WERI-Rb-1 (cell line): ENCODE measurements at places on chromosomes 4 and X.

DNA sequence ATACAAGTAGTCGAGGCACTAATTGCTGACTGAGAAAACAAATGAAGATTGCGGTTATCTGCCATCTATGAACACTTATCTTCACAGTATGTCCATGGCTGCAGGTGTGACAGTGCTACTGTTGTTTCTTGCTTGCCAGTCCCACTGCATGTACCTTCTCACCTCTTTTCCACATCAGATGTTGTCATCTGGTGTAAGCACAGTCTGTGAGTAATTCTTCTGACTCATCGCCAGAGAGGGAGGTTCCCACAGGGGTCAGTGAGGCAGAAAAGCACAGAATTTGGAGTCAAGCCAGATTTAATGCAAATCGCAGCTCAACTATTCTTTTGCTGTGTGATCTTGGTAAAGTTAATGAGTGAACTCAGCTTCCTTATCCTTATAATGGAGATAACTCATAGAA, 144.4 kb downstream of the GLRA2 start:
- no peak for DNase-seq

DNA sequence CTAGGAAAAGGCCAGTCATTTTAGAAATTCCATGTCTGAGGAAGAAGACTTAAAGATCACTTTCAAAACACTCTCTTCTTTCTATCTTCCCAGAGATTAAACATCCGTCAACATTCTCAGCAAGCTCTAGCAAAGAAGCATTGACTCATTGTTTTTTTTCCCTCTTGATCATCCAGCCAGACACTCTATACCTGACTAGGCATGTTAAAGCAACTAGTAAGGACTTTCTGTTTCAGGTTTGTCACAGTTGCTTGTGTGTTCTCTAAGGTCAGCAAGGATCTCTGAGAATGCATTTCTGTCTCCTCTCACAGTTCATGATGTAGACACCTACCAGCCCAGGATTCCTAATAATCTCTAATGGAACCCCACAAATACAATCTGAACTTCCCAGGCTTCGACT, 112.2 kb downstream of the IL13RA2 start:
- DNase-seq = no peak

- DNase-seq = no peak
Measured at GRCh38 chr4:146186596-146186995, 11.1 kb downstream of the LSM6 start.

GRCh38 chrX:7216981-7217587, 69.1 kb upstream of the PUDP start:
- peak; percentile 85 for DNase-seq

GRCh38 chr4:93879919-93880318, 51.4 kb downstream of the ATOH1 start:
- DNase-seq = no peak

DNA sequence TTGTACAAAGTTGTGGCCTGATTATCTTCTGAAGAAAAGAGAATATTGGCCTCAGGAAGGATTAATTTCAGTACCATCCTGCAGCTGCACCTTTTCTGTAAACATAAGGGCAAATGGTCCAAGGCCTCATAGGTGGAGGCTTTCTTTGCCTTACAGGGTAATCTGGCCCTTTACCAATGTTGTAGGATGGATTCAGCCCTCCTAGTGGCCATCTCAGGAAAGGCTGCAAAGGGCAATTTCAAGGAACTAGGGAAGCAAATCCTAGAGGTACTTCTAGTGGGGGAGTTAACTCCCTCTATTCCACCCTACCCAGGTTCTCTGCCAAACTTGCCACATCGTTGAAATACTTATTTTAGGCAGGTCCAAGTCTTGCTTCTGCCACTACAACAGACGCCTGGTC, 57.6 kb downstream of the UGT2B11 start:
- peak; percentile 21 for DNase-seq

GRCh38 chrX:150156615-150157014, 206.5 kb upstream of the MAMLD1 start:
- no peak for DNase-seq

GRCh38 chrX:133670383-133670782, 255.1 kb upstream of the GPC4 start:
- no peak for DNase-seq

DNA sequence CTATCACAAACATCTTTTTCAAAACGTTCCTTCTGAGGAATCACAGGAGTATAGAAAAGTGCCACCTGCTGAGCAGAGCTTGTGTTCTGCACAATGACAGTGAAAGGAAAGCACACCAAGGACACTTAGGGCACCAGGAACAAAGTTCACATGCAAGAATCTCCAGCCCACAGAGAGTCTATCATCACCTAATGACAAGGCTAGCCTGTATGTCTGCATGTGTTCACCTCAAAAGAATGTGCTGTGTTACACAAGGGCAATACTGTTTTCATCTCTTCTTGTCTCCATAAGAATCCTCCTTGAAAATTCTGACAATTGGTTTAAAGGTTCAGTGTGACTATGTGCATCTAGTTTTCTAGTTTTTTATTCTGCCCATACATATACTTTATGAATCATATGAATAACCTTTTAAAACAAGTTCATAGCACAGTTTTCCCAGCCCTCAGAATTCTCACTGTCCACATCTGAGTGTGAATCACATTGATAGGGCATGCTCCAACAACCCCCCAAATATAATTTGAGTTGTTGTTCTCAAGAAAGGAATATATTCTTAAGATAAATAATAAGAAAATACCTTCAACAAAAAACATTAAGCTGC, 118.0 kb downstream of the PWWP3B start:
- no peak for DNase-seq

DNA sequence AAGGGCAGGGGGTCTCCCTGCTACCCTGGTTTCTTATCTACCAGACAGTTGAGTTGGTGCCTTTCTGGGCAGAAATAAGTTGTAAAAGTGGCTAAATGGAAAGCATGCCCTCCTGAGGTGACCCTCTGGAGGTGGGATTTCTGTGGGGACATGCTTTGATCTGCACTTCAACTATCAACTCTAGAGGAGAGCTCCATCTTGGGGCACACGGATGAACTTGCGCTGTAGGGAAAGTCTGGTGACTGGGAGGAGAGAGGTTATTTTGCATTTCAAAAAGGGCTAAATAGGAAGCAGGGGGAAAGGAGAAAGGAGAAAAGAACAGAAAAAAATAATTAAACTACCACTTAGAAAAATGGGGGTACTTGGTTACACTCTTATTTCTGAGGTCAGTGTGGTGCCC, 12.7 kb upstream of the RHOXF2B start:
- DNase-seq = no peak

DNA sequence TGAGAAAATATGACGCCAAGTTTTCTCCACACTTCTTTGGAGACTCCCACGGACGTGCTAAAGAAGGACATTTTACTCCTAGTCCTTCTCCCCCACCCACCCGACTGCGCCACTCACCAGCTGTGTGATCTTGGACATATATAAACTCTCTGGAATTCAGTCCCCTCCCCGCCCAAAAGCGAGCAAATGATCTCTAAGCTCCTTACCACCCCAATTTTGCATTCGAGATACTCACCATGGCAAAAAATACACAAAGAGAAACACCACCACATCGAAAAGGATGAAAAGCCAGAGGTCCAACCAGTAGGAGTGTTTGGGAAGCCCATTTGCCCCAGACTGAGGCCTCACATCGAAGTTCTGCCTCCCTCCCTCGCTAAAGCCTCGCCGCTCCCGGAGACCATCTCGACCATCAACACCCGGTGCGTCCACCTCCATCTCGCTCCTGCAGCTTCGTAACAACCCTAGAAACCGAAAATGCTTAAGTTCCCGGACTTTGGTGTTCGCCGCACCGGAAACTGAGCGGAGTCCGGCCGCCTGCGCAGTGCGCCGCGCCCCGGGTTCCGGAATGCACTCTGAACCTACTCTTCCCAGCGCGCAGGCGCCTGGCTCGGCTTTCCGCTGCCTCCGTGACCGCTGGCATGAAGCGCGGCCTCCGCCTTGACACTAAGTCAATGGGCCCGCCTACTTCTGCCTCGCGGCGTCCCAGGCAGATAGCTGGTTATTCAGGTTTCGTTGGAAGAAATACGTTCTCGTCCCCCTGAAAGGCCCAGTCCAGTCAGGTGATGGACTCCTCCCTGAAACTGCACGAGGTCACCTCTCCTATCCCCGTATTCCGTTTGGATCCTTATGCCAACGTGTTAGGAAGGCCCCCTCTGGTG, 21.6 kb downstream of the FABP2 start:
- DNase-seq = peak; percentile 95
